ENCODE measurements at places on chromosomes 7 and 10. TPM values are rescaled to one million over a fixed set of nuclear protein-coding genes. Genes with fewer than 3 reads are reported as not detected.
A peak's percentile ranks its signal among the peaks of the same experiment; 100 is the strongest.

Gene HOXA13
- total RNA-seq: 1.5 TPM

DNA sequence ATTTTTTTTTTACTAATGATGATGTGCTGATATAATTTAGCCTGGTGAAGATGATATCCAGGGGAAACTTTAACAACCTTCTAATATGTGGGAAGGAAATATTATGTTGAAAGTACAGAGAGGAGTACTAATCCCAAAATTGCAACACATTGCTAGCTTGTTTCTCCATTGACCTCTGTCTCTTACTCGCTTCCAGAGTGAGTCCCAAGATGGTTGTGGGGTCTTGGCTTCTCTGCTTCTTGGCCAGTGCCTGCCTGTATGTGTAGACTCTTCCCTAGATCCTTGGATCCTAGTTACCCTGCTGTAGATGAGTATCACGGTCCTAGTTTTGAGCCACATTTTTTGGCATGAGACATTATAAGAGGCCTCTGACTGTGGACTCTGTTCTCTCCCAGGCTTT, 17.5 kb downstream of the BMPER start:
- no peak overlapping the region for H3K4me3 ChIP-seq
- H3K27ac ChIP-seq: peak overlapping the region; percentile 19
- no peaks in the 10 kb centered on the region for H3K27me3 ChIP-seq
- no peaks in the 10 kb centered on the region for H3K4me1 ChIP-seq

DNA sequence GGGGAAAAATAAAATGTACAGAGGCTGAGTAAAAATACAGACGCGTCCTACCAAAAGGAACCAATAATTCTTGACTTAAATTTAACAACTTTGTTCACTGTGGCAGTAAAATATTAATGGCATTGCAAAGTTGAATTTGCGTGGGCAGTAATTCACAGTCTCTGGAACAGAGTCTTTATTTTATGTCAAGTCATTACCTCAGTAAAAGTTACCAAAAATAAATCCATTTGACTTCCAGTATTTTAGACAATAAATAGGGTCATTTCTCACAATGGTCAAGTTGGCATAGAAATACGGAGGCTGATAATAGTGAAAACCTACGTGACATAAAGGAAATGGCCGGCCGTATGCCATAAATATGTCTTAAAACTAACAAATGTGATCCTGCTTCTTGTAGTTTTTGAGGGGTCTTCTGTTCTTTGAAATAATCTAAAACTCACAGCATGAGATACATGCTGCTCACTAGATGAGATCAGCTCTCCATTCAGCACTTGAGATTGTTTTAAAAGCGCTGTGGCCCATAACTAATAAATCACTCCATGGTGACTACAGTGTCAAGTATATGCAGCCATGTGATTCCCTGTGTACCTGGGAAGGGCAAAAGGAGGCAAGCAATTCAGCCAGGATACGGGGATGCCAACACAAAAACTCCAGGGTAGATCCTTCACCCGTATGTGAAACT, 75.3 kb downstream of the DOCK4 start:
- peaks cover 14% of the 10 kb centered on the region for H3K4me1 ChIP-seq
- DNase-seq: no peak
- H3K27me3 ChIP-seq: no peaks in the 10 kb centered on the region
- H3K27ac ChIP-seq: no peak overlapping the region

DNA sequence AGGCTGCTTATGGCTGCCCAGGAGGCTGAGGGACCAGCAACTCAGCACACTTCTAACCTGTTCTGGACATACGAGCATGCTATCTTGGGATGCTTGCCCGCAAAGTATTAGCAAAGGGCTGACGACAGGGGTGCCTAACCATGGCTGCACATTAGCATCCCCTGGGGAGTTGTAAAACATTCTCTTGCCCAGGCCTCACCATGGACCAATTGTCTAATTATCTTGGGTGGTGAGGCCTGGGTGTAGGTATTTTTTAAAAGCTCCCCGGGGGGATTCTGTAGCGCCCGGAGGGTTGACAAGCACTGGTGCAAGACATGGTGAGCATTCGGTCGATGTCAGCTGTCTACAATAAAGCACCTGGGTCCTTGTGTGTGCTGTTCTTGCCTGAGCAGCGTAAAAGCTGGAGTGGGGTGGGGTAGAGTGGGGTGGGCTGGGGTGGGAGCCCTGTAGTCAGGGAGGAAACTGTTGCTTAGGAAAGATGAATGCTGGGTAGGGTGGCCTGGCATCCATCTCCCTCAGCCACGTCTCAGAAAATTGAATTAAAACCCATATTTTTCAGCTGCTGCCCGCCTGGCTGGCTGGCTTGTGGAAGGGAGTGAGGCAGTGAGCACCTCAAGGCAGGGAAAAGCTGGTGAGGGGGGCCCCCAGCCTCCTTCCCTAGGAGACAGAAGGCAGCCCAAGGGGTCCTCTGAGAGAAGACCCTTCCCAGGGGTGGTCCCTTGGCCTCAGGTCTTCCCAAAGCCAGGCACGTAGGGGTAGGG, 2.9 kb upstream of the ADCYAP1R1 start:
- H3K27me3 ChIP-seq: peaks cover 35% of the 10 kb centered on the region
- no peak overlapping the region for H3K27ac ChIP-seq
- no peak overlapping the region for H3K4me3 ChIP-seq
- H3K36me3 ChIP-seq: no peaks in the 10 kb centered on the region

- H3K27me3 ChIP-seq: no peaks in the 10 kb centered on the region
- peak overlapping the region; percentile 0 for H3K4me3 ChIP-seq
- H3K36me3 ChIP-seq: no peaks in the 10 kb centered on the region
- H3K4me1 ChIP-seq: no peaks in the 10 kb centered on the region
- no peak overlapping the region for H3K27ac ChIP-seq
Observed at GRCh38 chr7:52897288-52897687, 138.1 kb upstream of the POM121L12 start.

Gene ASB10
- not detected for total RNA-seq

Gene OR2A5
- total RNA-seq: not detected

Gene CH25H
- 0.78 TPM for total RNA-seq

GRCh38 chr7:134186801-134187200, 59.7 kb downstream of the LRGUK start:
- no peaks in the 10 kb centered on the region for H3K36me3 ChIP-seq
- no peaks in the 10 kb centered on the region for H3K27me3 ChIP-seq
- no peaks in the 10 kb centered on the region for H3K4me1 ChIP-seq
- H3K27ac ChIP-seq: no peak overlapping the region
- no peak overlapping the region for H3K4me3 ChIP-seq
- DNase-seq: no peak

- no peaks in the 10 kb centered on the region for H3K4me1 ChIP-seq
- H3K36me3 ChIP-seq: no peaks in the 10 kb centered on the region
- H3K27me3 ChIP-seq: no peaks in the 10 kb centered on the region
- no peak overlapping the region for H3K4me3 ChIP-seq
Observed at GRCh38 chr7:105958012-105958411, 5.1 kb upstream of the CDHR3 start.

DNA sequence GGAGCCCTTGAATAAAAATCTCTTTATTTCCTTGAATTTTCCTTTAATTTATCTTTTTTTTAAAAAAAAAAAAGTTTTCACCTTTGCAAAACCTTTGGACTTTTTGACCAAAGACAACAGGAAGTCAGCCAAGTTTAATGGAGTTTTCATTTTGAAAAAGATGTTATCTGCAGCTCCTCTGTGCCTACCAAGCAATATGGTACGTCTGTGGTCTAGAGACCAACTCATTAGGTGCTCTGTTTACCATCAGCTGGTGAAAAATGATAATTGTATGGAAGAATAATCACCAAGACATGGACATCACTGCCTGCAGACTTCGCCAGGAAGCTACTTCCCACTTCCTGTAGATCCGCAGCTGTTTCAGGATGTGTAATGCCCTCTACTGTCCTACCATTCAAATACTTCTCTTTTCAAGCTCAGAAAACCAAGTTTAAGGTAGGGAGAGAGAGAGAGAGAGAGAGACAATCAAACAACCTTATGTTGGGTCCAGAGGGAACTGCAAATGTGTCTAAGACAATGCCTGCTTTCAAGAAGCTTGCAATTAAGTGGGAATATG, 18.7 kb downstream of the PLXNA4 start:
- no peak overlapping the region for H3K4me3 ChIP-seq
- DNase-seq: no peak
- H3K36me3 ChIP-seq: no peaks in the 10 kb centered on the region
- no peak overlapping the region for H3K27ac ChIP-seq

Gene PNLIP
- total RNA-seq: 3.3 TPM

Gene PHKG1
- total RNA-seq: 1.3 TPM

DNA sequence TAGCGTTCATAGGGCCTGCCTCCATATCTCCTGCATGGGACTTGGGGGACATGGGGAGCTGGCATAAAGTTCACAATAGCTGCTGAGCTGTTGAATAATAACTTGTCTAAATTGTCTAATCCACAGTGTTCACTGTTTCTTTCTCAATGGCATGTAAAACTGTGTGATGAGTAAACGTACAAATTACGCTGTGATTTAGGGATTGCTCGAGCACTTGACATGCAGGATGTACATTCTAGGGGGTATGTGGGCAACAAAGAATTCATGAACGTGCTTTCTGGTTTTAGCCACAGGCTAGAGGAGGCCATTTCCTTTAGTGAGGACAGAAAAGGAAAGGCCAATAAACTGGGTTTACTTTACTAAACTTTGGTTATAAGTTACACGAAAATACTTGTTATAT, 534.2 kb upstream of the ZWINT start:
- no peak overlapping the region for H3K4me3 ChIP-seq
- H3K27me3 ChIP-seq: no peaks in the 10 kb centered on the region
- no peaks in the 10 kb centered on the region for H3K36me3 ChIP-seq
- no peaks in the 10 kb centered on the region for H3K4me1 ChIP-seq
- no peak for DNase-seq
- no peak overlapping the region for H3K27ac ChIP-seq

Gene ANXA8L1
- total RNA-seq: 7.3 TPM

- H3K4me1 ChIP-seq: peaks cover 5% of the 10 kb centered on the region
- H3K27ac ChIP-seq: peak overlapping the region; percentile 82
- H3K27me3 ChIP-seq: no peaks in the 10 kb centered on the region
- H3K4me3 ChIP-seq: peak overlapping the region; percentile 64
- DNase-seq: peak; percentile 61
Observed at GRCh38 chr10:29409241-29410054, 120.6 kb downstream of the LYZL1 start.

Gene CWF19L1
- 24.9 TPM for total RNA-seq

DNA sequence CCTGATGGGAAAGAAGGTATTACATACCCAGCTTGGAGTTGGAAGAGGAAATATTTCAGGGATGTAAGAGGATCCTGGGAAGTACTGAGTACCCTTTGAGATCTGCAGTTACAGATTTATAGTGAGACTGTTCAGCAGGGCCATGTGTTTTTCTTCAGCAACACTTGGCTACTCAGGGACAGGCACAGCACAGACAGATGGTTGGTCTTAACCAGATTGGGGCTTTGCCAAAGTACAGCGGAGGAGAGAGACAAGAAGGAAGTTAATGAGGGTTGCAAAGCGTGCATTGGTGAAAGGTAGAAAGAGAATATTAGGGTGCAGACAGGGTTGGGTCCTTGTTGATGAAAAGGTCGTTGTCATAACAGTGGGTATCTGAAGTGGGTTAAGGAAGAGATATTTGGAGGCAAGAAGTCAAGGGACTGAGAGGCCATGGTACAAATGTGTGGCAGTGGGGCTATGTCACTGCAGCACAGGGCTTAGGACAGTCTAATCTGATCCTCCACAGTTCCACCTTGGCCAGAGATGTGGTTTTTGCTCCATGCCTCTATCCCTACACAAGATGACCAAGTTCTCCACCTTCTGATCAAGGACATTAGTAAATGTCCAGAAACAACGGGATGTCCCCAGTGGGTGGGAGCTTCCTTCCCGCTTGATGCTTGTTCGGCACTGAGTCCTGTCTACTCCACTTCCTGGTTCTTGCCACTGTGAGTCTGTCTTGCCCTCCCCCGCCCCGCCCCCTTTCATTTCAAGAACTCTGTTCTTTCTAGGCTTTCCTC, 18.9 kb upstream of the DNAJC1 start:
- H3K4me1 ChIP-seq: no peaks in the 10 kb centered on the region
- H3K27ac ChIP-seq: no peak overlapping the region
- DNase-seq: peak; percentile 7
- H3K4me3 ChIP-seq: no peak overlapping the region

GRCh38 chr10:20891338-20891714, 5.8 kb downstream of the NEBL start:
- H3K27ac ChIP-seq: no peak overlapping the region
- no peaks in the 10 kb centered on the region for H3K27me3 ChIP-seq
- H3K4me3 ChIP-seq: no peak overlapping the region
- no peak for DNase-seq
- H3K36me3 ChIP-seq: no peaks in the 10 kb centered on the region
- no peaks in the 10 kb centered on the region for H3K4me1 ChIP-seq

- DNase-seq: no peak
- no peaks in the 10 kb centered on the region for H3K27me3 ChIP-seq
- H3K4me3 ChIP-seq: no peak overlapping the region
Observed at GRCh38 chr7:71527213-71527612, 395.3 kb downstream of the GALNT17 start.

GRCh38 chr10:131020775-131021174, 290.7 kb downstream of the TCERG1L start:
- no peaks in the 10 kb centered on the region for H3K36me3 ChIP-seq
- no peak for DNase-seq
- no peaks in the 10 kb centered on the region for H3K4me1 ChIP-seq
- no peak overlapping the region for H3K4me3 ChIP-seq

Gene CYP2E1
- total RNA-seq: 0.30 TPM

Gene ADRA2A
- total RNA-seq: 8.5 TPM

GRCh38 chr10:71868192-71868697, 17.2 kb upstream of the PSAP start:
- no peak overlapping the region for H3K27ac ChIP-seq
- peaks cover 10% of the 10 kb centered on the region for H3K4me1 ChIP-seq
- H3K4me3 ChIP-seq: no peak overlapping the region
- H3K36me3 ChIP-seq: no peaks in the 10 kb centered on the region
- DNase-seq: peak; percentile 38

GRCh38 chr10:117911684-117912083, 135.1 kb downstream of the RAB11FIP2 start:
- H3K27me3 ChIP-seq: no peaks in the 10 kb centered on the region
- H3K4me3 ChIP-seq: no peak overlapping the region
- no peak overlapping the region for H3K27ac ChIP-seq
- no peak for DNase-seq

GRCh38 chr10:74823791-74824183, 2.6 kb upstream of the KAT6B start:
- H3K4me3 ChIP-seq: no peak overlapping the region
- no peaks in the 10 kb centered on the region for H3K36me3 ChIP-seq
- no peaks in the 10 kb centered on the region for H3K27me3 ChIP-seq
- H3K27ac ChIP-seq: peak overlapping the region; percentile 90
- no peak for DNase-seq

GRCh38 chr7:135991322-135991721, 14.2 kb upstream of the MTPN start:
- no peaks in the 10 kb centered on the region for H3K36me3 ChIP-seq
- H3K4me3 ChIP-seq: no peak overlapping the region
- no peak overlapping the region for H3K27ac ChIP-seq
- no peaks in the 10 kb centered on the region for H3K4me1 ChIP-seq
- DNase-seq: no peak

GRCh38 chr10:21527598-21528235, 2.2 kb upstream of the SKIDA1 start:
- no peaks in the 10 kb centered on the region for H3K36me3 ChIP-seq
- H3K4me1 ChIP-seq: peaks cover 49% of the 10 kb centered on the region
- peak overlapping the region; percentile 95 for H3K27ac ChIP-seq
- DNase-seq: no peak
- peak overlapping the region; percentile 57 for H3K4me3 ChIP-seq

GRCh38 chr7:119281181-119281846, 991.7 kb upstream of the KCND2 start:
- no peak for DNase-seq
- no peak overlapping the region for H3K4me3 ChIP-seq
- H3K27ac ChIP-seq: no peak overlapping the region
- no peaks in the 10 kb centered on the region for H3K27me3 ChIP-seq

All from tibial nerve (tissue), 4 donors.